ENCODE measurements at places on chromosomes 1 and 21.

GRCh38 chr1:223216531-223217205 lies 73.6 kb upstream of the TLR5 start:
- no peak for DNase-seq

- DNase-seq: no peak
Measured at GRCh38 chr1:239233626-239234025, 152.7 kb upstream of the CHRM3 start.

GRCh38 chr21:43602266-43603232 lies 56.7 kb downstream of the HSF2BP start:
- DNase-seq: no peak

DNA sequence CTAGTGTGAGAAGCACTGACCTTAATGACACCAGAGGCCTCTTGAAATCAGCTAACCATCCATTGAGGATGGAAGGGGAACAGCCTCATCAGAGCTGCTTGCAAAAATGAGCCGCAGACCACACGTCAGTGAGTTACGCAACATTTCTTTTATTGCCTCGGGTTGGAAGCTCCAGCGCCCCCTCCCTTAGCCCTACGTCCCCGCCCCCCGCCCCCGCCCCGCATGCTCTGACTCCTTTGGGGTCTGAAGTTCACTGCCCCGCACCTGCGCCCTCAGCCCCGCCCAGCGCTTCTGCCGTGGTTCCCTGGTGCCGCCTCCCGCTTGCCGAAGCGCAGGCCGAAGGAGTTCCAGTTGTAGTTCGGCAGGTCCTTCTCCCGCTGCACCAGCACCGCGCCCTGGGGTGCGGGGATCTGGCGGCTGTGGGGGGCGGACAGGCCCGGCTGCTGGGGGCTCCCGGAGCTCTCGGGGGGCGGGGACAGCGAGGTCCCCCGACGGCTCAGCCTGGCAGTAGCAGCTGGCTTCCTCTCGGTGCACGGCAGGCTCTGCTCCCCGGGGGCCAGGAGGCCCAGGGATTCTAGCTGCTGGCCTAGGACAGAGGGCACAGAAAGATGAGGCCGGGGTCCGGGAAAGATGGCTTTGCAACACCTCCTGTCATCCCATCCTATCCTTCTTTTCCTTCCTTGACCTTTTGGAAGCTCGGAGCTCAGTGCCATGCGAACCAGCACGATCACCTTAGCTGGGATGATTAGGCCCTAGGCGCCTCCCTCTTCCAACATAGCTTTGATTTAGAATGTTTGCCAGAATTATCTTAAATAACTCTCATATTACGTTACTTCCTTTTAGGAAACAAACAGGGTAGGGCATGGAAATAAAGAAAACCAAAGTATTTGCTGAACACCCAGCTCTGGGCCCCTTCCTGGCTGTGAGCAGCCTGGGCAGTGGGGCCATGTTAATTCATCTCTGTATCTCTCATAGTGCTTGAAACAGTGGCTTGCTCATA lies 5.8 kb downstream of the KISS1 start:
- peak; percentile 73 for DNase-seq

GRCh38 chr1:183761871-183762270 lies 43.0 kb upstream of the RGL1 start:
- no peak for DNase-seq

GRCh38 chr1:50966991-50967390 lies 3.1 kb upstream of the CDKN2C start:
- DNase-seq: no peak

DNA sequence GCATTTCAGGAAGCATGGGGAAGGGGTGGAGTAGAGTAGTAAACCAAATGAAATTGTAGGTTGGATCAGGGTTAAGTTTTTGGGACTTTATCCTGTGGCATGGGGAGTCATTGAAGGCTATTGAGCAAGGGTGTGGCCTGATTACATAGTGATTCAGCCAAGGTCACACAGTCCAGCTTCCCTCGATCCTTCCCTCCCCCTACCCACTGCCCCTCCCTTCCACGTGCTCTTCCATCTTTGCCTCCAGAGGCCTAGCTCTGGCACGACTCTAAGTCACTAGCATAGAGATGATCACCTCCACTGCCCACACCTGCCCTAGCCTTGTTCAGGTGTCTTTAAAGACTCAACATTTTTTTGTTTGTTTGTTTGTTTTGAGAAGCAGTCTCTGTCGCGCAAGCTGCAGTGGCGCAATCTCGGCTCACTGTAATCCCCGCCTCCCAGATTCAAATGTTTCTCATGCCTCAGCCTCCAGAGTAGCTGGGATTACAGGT lies 37.2 kb upstream of the SLC9A1 start:
- DNase-seq: no peak

DNA sequence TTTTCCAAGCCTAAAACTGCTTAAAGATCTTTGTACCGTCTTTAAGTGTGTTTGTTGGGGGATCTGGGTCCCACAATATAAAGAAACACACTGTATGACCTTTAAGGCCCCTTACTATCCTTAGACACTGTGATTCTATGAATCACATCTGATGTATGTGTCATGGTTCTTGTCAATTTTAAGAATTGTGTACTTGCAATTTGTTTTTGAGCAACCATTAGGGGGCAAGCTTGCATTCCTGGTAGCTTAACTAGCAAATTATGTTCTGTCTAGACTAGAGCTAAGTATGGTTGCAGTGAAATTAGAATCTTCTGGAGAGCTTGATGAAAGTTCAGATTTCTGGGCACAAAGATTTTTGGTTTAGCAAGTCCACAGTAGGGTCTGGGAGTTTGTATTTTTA lies 219.5 kb downstream of the TPR start:
- peak; percentile 53 for DNase-seq
